ENCODE measurements at places on chromosomes 7 and 10. TPM values are rescaled to one million over a fixed set of nuclear protein-coding genes. Genes with fewer than 3 reads are reported as not detected.

The ACSM6 gene
- not detected for total RNA-seq

The FEZF1 gene
- total RNA-seq: not detected

The WNT8B gene
- 0.10 TPM for total RNA-seq

The LIPF gene
- not detected for total RNA-seq

GRCh38 chr7:37916017-37916672 lies 472 bp downstream of the SFRP4 start:
- H3K27ac ChIP-seq: peak overlapping the region; percentile 86
- peaks cover 18% of the 10 kb centered on the region for H3K4me1 ChIP-seq
- DNase-seq: no peak
- H3K4me3 ChIP-seq: peak overlapping the region; percentile 68

DNA sequence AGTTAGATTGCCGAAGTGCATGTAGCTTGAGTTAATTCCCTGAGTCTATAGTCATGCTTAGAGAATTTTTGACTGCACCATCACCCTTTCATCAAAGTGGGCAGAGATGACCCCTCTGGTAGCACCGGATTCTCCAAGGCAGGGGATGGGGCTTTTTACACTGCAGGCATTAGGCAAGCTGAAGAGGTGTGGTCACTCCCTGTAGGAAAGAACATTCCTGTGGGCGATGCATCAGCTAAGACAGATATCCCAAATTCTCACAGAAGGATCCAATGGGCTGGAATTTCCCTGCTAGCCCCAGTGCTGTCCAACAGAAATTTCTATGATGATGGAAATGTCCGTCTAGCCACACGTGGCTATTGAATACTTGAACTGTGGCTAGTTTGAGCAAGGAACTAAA lies 118.2 kb downstream of the ADAM12 start:
- DNase-seq: no peak
- H3K4me3 ChIP-seq: no peak overlapping the region
- no peak overlapping the region for H3K27ac ChIP-seq
- H3K36me3 ChIP-seq: no peaks in the 10 kb centered on the region

- H3K4me1 ChIP-seq: peaks cover 7% of the 10 kb centered on the region
- no peaks in the 10 kb centered on the region for H3K36me3 ChIP-seq
- H3K27ac ChIP-seq: no peak overlapping the region
- H3K4me3 ChIP-seq: no peak overlapping the region
- no peaks in the 10 kb centered on the region for H3K27me3 ChIP-seq
Measured at GRCh38 chr10:47360419-47361040, 12.4 kb downstream of the RBP3 start.

DNA sequence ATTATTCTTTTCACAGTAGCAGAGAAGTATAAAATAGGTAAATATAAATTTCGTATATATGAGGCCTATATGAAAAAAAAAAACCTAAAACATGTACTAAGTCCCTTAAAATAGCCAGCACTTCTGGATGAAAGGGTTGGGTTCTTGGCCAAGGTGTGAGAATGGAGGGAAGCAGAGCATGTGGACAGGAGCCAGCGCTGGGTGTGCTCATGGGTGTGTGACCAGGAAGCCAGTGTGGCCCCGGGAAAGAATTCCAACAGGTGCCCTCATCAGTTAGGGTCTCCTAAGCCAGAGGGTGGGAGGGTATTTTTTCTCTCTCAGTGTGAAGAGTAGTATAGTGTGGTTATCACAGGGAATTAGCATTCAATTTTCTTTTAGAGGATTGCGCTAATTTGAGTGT lies 401.9 kb upstream of the IGFBP3 start:
- no peak for DNase-seq
- no peaks in the 10 kb centered on the region for H3K27me3 ChIP-seq
- H3K4me3 ChIP-seq: no peak overlapping the region
- H3K36me3 ChIP-seq: no peaks in the 10 kb centered on the region

- DNase-seq: no peak
- no peak overlapping the region for H3K27ac ChIP-seq
- no peak overlapping the region for H3K4me3 ChIP-seq
- no peaks in the 10 kb centered on the region for H3K36me3 ChIP-seq
- peaks cover 26% of the 10 kb centered on the region for H3K4me1 ChIP-seq
- peaks cover 50% of the 10 kb centered on the region for H3K27me3 ChIP-seq
Measured at GRCh38 chr10:101052285-101052684, 9.5 kb upstream of the KAZALD1 start.

DNA sequence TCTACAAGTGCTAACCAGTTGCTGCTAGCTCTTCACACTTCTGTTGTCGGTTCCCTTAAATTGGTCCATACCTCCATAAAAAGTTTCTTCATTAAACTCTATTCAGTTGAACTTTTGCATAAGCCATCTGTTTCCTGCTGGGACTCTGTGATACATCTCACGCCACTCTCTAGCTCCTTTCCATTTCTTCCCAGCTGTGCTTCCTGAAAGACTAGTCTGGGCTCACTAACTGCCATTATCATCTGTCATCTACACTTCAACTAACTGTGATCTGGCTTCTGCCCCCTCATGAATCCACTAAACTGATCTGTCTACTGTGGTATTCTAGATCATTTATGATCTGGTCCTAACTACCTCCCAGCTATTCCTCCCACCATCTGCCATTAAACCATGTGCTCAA lies 78.3 kb downstream of the ELAPOR2 start:
- H3K4me3 ChIP-seq: no peak overlapping the region
- H3K4me1 ChIP-seq: no peaks in the 10 kb centered on the region
- no peak overlapping the region for H3K27ac ChIP-seq
- no peaks in the 10 kb centered on the region for H3K36me3 ChIP-seq
- DNase-seq: no peak

DNA sequence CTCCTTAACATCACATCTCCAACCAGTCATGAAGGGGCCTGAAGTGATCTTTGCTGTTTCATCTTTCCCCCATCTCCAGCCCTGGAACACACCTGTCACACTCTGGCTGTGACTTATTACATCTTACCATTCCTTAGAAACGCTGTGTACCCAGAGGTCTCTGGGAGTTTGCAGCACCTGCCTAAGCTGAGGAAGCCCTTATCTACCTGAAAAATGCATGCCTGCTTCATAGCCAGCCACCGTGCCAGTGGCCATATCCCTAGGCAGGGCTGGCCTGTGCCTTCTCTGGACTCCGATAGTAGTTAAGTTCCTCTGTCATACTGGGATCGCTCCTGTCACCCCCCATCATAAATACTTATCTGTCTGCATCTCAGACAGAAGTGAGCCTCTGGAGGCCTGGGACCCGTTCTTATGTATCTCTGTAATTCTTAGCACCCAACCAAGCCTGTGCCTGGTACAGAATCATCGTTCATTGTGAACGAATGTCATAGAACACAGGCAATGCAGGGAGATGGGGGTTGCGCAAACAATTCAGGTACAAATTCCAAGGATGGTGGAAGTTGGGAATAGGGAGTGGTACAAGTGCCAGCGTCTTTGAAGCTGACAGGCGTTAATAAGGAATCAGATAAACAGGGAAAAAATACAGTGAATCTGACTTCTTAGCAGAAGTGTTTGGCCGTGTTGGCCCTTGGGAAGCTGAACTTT lies 254.6 kb downstream of the CAMK1D start:
- no peak overlapping the region for H3K4me3 ChIP-seq
- peaks cover 16% of the 10 kb centered on the region for H3K4me1 ChIP-seq
- H3K36me3 ChIP-seq: no peaks in the 10 kb centered on the region

DNA sequence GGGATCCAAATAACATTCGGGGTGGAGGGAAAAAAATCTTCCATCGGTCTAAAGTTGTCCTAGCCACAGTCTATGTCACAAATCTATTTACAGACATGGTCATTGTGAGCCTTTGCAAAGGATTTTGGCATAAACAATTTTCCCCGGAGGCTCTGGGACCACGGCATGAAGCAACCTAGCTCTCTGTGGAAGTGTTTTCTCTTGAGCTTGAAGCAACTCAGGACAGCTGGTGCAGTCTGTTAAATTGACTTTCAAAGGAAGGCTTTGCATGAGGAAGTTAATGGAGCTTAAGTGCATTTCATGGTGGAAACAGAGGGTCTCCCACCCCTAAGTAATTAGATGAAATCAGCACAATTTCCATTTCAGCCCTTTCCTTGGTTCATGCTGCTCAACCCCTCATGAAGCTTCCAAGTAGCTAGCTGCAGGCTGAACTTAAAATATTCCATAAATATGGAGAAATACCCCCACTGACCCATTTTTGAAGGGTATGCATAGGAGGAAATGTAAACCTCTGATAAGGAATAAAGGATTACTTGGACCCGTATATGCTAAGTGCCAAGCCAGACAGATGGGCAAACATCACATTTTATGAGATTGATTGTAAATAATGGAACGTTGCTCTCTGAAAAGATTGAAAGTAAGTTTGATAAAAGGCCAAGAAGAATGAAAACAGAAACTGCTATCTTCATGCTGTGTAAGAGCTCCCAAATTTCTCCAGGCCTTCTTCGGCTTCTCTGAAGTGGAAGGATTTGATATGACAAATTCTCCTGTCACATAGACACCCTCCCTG lies 39.9 kb downstream of the CCDC3 start:
- no peak for DNase-seq
- H3K36me3 ChIP-seq: no peaks in the 10 kb centered on the region
- no peaks in the 10 kb centered on the region for H3K27me3 ChIP-seq
- no peak overlapping the region for H3K27ac ChIP-seq

DNA sequence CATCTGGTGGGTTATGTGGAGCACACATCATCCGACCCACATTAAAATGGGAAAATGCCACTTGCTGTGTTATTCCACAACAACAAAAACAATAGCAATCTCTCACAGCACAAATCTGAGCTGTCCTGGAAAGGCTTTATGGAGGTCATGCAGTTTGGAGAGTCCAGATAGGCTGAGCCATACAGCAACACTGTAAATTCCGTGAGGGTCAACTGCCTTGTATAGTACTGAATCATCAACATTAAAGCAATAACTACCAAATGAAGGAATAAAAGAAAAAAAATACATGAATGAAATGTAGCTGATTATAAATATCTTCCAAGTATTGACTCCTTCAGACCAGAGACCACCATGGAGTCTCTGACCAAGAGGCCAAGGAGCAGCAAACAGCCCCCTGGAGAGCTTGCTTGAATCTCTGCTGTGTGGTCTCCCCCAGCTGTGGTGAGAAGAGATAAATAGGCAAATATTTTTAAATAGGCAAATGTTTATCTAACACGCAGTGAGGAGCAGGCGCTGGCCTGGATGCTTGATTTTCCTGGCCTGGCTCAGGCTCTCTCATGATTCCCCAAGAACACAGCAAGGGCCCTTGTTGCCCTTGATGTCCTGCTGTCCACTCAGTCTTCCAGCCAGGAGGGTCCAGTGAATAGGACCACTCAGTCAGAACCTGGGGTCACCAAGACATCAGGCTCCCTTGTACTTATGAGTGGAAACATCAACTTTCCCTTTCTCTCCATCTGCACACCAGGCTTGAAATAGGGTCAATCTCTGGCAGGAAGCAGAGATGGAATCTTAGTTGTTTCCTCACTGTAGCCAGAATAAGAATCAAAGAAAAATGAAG lies 1021.3 kb downstream of the XPNPEP1 start:
- no peaks in the 10 kb centered on the region for H3K4me1 ChIP-seq
- no peaks in the 10 kb centered on the region for H3K36me3 ChIP-seq

- no peak for DNase-seq
- no peak within 1 kb of the TSS for H3K27ac ChIP-seq
- H3K36me3 ChIP-seq: no peaks in the 10 kb centered on the region
- no peak within 1 kb of the TSS for H3K4me3 ChIP-seq
- peaks cover 2% of the 10 kb centered on the region for H3K4me1 ChIP-seq
Measured at GRCh38 chr7:56115852-56116538, at the start of gene NUPR2. Gene NUPR2, minus strand, starts transcription at chr7:56116417. Its CDS starts 103 bp downstream, at chr7:56116314.

DNA sequence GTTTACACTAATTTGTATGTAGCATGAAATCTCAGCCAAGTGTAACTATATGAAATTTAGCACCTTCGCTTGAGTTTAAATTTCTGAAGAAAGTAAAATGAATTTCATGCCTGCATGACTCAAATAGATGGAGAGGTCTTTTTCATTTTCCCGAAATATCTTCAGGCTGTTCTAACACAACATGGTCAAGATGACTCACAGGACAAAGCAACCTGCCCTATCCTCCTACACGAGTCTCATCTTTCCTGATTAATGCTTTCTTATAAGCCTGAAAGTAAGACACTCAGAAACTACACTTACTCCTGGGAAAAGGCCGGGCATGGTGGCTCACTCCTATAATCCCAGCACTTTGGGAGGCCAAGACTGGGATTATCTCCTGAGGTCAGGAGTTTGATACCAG lies 41.2 kb downstream of the CH25H start:
- H3K27me3 ChIP-seq: no peaks in the 10 kb centered on the region
- DNase-seq: no peak
- H3K27ac ChIP-seq: no peak overlapping the region
- no peaks in the 10 kb centered on the region for H3K4me1 ChIP-seq
- no peak overlapping the region for H3K4me3 ChIP-seq

DNA sequence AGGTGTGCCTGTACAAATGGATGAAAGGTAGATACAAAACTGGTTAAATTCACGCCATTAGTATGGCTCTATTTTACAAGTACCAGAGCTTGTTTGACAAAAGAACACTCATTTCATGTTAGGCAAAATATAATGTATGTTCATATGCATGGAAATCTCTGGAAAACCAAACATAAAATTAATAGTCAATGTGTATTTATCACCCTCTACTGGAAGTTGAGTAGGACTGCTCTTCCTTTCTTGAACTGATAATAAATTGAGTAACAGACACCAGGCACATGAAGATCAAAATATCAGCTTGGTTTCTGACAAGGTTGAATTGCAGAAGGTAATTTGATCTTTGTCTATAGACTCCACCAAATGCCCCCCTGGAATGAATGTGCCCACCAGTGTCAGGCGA lies 19.8 kb upstream of the AKR1B1 start:
- H3K27ac ChIP-seq: no peak overlapping the region
- DNase-seq: no peak
- H3K4me1 ChIP-seq: no peaks in the 10 kb centered on the region
- no peaks in the 10 kb centered on the region for H3K27me3 ChIP-seq
- H3K4me3 ChIP-seq: no peak overlapping the region
- no peaks in the 10 kb centered on the region for H3K36me3 ChIP-seq

DNA sequence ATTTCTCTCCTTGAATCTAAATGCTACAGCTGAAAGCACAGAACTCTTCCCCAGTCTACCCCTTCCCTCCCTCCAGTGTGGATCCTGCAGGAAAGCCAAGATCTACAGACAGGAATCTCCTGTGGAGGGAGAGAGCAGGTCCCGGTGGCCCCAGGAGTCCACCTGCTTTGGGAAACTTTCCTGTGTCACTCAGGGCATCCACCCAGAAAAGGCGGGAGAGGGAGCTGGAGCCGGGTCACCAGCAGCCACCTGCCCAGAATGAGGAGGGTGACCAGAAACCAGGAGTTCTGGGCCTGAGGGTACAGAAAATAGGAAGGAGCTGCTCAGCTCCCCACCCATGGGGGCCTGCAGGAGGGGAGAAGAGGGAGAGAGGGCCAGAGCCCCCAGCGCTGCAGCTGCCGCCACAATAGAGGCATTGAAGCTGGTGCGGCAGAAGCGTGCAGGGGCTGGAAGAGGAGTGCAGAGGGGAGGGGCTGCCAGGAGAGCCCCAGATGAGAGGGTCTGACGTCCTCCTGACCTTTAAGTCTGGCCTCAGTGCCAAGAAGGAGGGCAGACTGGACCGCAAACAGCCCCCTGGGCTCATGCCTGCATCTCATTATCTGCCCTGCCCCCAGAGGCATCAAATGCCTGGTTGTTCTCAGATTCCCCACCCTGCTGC lies 56.3 kb upstream of the TMEM72 start:
- peaks cover 52% of the 10 kb centered on the region for H3K4me1 ChIP-seq
- DNase-seq: no peak
- H3K27ac ChIP-seq: peak overlapping the region; percentile 35
